Brain pericyte (primary cell): ENCODE measurements at places on chromosomes 6 and 20.

- DNase-seq, result no peak
These were observed 116.7 kb downstream of the UNC5CL start for GRCh38 chr6:40922281-40922680.

- no peak for DNase-seq
These were observed 1.3 kb downstream of the SOBP start for GRCh38 chr6:107491138-107491609.

GRCh38 chr6:25326126-25326525 is 47.0 kb downstream of the CARMIL1 start:
- DNase-seq, result no peak

DNA sequence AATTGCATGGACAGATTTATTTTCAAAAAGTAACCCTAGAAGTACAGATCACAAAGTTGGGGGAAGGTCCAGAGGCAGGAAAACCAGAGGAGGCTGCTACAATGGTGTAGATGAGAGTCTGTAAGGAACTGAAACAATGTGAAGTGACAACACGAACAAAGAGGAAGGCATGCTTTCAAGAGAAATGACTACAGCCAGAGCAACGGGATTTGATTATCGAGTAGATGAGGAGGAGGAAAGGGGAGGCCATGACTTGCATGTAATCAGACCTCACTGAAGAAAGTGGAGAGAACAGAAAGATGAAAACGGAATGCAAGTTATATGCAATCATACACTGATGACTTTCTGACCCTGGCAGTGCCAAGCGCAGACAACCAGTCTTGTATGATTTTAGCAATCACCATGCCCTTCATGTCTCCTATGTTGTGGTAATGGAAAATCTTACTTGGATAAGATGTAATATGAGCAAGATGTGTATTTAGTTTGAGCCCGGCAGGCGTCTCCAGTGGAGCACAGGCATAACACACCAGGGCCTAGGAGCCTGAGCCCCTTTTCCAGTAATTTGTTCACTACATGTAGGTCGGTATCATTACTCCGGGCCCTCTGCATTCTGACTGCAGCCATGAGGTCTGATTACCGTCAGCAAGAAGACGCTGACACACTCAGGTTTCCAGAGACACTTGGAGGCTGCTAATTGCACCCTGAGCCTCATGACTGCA is 34.0 kb upstream of the FAM83C start:
- DNase-seq, result no peak

GRCh38 chr20:14716351-14716801 is 379.0 kb upstream of the FLRT3 start:
- no peak for DNase-seq

DNA sequence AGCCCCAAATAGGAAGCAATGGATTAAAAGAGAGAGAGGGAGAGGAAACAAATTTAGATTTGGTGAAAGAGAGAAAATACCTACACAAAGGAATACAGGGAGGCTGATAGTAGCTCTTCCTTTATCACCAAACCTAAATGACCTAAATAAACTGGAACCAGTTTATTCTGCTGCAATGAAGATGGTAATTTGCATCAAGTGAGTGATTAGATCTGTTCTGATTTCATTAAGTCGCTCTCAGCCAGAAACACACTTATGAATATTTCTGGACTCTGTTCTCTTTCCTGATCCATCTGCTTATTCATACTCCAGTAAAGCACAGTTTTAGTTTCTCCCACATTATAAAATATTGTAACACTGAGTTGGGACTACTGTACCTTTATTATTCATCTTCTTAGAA is 83.4 kb upstream of the BMP5 start:
- DNase-seq, result no peak

- no peak for DNase-seq
These were observed 24.7 kb downstream of the MRPL14 start for GRCh38 chr6:44102527-44102926.

- no peak for DNase-seq
These were observed 1.7 kb upstream of the TGM2 start for GRCh38 chr20:38166703-38167233.

GRCh38 chr6:26252077-26252472 is 112.9 kb upstream of the BTN3A2 start:
- no peak for DNase-seq

DNA sequence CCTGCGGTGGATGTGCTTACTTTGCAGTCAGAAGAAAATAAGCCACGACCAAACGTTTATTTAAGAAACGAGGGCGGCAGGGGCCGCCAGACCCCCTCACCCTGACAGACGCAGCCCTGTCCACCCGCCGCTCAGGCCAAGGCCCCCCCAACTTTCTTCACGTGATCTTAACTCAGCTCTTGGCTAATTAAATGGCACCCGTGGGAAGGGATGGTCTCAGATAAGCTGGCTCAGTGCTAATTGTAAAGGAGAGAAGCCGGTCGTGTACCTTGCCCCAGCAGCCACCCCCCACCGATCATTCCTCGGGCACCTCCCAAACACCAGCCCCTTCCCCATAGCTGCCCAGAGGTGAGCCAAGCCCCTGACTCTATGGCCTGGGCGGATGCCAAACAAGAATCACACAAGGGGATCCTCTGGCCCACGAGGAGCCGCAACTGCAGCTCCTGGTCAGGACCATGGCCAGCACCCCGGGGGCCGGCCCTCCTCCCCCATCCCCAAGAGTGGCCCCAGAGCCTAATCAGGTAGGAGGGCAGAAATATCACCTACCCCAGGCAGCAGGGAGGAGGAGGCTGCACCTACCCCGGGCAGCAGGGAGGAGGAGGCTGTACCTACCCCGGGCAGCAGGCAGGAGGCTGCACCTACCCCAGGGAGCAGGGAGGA is 11.2 kb downstream of the KCNQ2 start:
- no peak for DNase-seq

- DNase-seq, result no peak
These were observed 13.3 kb downstream of the TASP1 start for GRCh38 chr20:13625304-13625979.

GRCh38 chr20:434221-434620 is 26.1 kb downstream of the RBCK1 start:
- DNase-seq, result no peak
